ENCODE measurements at places on chromosomes 1 and 21. TPM values are rescaled to one million over a fixed set of nuclear protein-coding genes. Genes with fewer than 3 reads are reported as not detected.
A peak's percentile ranks its signal among the peaks of the same experiment; 100 is the strongest.

GRCh38 chr1:15326691-15327588 lies 79.9 kb downstream of the FHAD1 start:
- DNase-seq = peak; percentile 27

The ERG gene
- not detected for polyA plus RNA-seq

- DNase-seq = no peak
Observed at GRCh38 chr1:233313434-233314155, 13.9 kb upstream of the MAP3K21 start.

DNA sequence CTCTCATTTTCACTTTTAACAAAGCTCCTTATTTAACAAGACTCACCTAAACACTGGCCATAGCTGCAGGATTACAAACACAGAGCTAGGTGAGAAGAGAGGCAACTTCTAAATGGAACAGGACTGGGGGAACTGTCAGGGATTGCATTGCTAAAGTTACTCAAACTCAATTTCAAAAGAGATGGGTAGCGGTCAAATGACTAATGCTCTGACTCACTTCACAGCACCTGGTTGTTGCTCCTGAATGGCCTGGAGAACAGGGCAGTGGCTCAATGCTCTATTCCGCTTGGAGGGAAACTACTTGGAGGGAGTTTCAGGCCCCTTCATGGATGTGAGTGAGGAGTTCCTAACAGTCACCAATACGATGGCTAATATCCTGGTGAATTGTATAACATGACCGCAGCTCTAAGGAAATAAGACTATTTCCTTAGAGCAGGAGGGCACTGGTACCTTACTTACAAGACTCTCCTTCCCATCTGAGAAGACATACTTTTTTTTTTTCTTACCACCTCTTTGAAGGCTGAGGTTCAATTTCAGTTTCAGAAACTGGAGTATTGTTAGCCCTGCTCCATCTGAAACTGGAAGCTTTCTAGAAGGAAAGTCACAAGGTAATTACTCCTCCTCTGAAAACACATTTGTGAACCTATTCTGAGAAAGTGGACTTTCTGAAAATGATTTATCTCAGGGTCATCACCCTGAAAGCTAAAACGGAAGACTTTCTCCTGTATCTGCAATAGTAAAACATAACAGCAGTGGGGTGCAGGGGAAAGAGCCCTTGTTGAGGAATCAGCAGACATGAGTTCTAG lies 9.5 kb downstream of the DPT start:
- DNase-seq = no peak

DNA sequence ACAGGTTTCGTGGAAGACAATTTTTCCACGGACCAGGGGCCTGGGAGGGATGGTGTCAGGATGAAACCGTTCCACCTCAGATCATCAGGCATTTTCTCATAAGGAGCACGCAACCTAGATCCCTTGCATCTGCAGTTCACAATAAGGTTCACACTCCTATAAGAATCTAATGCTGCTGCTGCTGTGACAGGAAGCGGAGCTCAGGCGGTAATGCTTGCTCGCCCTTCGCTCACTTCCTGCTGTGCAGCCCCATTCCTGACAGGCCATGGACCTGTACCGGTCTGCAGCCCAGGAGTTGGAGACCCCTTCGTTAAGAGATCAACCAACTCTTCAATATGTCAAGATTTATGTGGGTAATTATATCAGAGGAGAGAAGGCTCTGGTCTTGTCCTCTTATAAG lies 3.3 kb upstream of the DHX9 start:
- no peak for DNase-seq

- DNase-seq = no peak
Observed at GRCh38 chr21:38843379-38843778, 37.6 kb downstream of the ETS2 start.

- no peak for DNase-seq
Observed at GRCh38 chr1:43705982-43706597, 1.2 kb upstream of the ST3GAL3 start.

DNA sequence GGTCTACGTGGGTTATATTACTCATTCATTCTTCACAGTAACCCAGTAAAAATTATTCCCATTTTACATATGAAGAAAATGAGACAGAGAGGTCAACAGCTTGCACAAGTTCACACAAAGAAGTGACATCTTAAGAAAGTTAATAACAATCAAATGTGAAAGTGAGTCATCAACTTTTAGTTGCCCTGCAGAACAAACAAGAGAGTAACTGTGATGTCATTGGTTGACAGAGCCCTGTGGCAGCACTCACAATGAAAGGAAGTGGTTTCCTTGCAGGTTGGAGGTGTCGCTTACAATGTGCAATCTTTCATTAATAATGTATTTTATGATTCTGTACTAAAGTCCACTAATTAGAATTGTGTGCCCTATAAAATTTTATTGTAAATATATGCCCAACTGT lies 369.6 kb downstream of the RYR2 start:
- DNase-seq = no peak

GRCh38 chr1:79682478-79682877 lies 675.9 kb upstream of the ADGRL4 start:
- DNase-seq = no peak

DNA sequence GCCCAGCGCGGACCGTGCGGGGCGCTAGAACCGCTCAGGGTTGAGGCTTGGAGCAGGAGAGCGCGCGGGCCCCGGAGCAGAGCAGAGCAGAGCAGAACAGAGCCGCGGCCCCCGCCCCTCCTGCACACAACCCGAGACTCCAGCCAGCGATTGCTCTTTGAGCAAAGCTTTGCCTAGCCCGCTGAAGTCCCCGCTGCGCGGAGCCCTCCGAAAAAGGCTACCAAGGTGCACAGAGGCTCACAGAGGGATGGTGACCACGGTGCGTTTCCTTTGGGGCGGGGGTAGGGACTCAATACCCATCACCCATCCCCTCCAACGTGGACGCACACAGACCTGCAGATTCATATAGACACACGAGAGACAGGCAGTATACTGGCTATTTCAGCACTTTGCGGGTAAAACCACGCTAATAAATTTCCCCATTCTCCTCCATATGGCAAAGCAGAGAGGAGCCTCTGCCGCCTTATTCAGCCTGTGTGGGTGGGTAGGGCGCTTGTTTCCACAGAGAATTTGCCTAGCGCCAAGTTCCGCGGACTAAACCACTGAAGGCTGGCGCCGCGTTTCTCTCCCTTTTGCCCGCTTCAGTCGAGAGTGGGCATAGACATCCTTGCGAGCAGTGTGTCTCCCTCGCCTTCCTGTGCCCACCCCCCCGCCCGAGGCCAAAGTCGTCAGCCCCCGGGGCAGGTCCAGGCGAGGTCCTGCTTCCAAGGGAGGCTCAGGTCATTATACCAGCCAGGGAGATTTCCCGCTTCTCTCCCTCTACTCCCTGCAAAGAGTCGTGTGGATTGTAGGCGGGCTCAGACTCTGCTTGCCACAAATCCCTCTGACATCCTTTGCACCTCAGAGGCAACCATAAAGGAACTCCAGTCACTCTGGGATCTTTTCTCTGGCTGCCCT lies 8.5 kb downstream of the HLX start:
- DNase-seq = no peak

DNA sequence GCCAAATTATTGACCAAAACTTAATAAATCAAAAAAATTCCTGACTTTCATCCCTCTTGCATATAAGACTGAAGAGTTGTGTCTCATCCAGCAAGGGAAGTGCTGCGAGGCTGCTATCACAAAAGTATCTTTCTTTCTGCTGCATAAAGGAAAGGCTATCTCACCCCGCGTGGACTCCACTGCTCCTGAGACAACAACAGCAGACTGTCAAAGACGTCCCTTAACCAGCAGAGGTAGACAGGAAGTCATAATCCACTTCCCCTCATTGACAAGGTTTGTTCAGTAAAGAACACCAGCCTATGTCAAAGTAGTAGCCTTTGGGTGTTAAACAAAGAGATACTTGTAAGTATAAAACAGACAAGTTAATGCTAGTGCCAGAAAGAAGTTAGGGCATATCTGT lies 29.4 kb downstream of the VPS26C start:
- DNase-seq = no peak

DNA sequence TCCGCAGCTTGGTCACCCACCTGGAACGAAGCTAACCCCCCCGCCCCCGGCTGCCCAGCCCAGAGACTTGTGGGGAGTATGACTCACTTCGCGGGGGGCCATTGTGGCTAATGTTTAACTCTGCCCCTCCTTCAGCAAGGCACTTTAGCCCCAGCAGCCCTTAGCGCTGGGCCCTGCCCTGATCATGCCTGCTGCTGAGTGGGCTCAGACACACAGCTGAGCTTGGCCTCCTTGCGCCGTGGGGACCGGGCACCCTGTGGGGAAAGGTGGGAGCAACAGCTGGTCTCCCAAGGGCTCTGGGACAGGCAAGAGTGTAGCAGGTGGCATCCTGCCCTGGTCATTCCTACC lies 6.3 kb upstream of the LAD1 start:
- no peak for DNase-seq

DNA sequence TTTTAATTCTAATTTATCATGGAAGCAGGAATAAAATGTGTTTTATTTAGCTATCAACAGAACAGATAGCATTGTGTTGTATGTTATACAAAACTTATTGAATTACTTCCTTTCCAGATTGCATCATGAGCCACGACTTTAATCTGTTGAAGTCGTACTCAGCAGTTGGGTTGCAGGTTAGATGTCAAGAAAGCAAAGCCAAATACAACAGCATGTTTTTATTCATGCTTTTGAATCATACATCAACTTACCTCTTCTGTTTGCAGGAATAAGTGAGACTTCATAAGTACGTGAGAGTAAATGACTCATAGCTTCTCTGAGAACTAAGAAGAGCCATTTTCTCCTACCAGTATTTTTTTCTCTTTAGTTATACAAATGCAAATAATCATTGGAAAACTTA lies 110.8 kb upstream of the ADGRL4 start:
- peak; percentile 58 for DNase-seq

The MAP1LC3C gene
- 0.53 TPM for polyA plus RNA-seq

- DNase-seq = no peak
Observed at GRCh38 chr1:244712669-244713068, 59.7 kb downstream of the DESI2 start.

DNA sequence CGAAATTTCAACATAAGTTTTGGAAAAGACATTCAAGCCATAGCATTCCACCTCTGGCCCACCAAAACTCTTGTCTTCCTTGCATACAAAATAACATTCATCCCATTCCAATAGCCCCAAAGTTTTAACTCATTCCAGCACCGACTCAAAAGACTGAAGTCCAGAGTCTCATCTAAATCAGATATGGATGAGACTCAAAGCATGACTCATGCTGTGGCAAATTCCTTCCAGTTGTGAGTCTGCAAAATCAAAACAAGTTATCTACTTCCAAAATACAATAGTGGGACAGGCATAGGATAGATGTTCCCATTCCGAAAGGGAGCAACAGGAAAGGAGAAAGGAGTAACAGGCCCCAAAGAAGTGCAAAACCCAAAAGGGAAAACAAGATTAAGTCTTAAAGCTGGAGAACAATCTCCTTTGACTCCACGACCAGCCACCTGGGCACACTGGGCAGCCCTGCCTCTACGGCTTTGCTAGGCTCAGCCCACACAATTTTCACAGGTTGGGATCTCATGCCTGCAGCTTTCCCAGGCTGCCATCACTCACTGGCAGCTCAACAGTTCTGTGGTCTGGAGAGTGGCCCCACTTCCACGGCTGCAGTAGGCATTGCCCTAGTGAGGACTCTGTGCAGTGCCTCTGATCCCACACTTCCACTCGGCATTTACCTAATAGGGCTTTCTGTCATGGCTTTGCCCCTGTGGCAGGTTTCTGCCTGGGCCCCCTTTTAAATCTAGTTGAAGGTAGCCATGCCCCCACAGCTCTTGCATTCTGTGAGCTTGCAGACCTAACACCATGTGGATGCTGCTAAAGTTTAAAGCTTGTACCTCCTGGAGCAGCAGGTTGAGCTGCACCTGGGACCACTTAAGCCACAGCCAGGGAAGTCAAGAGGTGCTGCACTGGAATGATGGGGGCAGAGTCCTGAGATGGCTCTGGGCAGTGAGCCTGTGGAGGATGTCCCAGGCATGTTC lies 51.0 kb downstream of the RUNX3 start:
- DNase-seq = peak; percentile 73

DNA sequence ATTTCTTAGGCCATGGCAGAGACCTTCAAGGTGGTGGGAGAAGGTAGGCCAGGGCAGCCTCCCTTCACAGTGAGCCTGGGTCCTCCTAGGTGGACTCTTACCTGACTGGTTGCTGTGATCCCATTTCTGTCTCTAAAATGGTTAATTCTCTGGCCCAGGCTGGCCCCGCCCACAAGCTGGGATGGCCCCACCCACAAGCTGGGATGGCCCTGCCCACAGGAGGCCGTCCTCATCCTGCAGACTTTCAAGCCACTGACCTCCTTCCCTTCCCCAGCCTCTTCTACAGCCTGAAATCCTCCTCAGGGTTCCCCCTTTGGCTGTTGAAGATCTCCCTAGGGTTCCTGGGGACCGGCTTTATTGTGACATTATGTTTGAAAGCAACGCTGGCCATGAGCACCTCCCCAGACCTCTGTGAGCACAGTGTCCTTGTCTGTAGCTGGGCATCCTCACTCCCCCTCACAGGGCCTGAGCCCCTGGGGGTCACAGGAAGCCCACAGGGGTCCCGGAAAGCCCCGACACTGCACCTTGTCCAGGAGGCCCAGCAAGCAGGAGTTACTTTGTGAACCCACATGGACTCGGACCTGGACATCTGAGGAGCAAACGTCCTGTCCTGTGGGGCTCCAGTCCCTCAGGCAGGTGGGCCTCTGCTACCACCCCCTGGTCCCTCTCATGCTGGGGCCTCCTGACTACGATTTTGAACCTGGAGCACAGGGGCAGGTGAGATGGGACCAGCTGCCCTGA lies 621.7 kb downstream of the MATN1 start:
- DNase-seq = no peak

The CFHR3 gene
- polyA plus RNA-seq = not detected

DNA sequence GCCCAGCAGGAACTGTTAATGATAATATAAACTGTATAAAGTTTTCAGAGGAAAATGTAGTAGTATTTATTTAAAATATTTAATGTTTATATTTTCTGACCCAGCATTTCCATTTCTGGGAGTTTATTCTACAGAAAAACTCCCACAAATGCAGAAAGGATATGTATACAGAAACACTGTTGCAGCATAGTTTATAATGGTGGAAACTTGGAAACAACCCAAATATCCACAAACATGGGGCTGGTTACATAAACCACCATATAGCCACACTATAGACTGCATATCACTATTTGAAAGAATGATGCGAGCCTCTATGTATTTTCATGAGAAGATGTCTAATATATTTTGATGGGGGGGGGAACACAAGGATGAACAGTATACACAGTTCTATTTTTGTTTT lies 31.5 kb upstream of the KCNN3 start:
- no peak for DNase-seq

The LRRC7 gene
- 0.03 TPM for polyA plus RNA-seq

The UBR4 gene
- polyA plus RNA-seq = 44.5 TPM

The TNFSF4 gene
- polyA plus RNA-seq = 20.9 TPM

DNA sequence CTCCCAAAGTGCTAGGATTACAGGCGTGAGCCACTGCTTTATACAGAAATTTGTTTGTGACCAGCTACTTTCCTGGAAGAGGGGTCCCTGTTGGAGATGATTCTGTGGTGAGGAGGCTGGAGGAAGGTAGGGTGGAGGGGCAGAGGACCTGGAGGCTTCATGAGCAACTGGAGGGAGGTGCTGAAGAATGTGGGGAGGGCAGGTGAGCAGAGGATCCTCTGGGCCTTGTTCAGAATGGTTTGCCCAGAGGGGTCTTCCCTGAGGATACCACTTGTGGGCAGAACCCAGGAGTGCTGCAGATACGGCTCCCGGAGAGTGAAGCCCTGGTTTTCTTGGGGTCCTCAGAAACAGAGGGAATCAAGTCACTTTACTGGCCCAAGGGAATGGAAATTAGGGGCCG lies 67.2 kb upstream of the WDR26 start:
- DNase-seq = no peak

All from fibroblast of lung (primary cell).